Vagina (tissue), 2 donors: ENCODE measurements at places on chromosomes 5 and 9. TPM values are rescaled to one million over a fixed set of nuclear protein-coding genes. Genes with fewer than 3 reads are reported as not detected.

GRCh38 chr5:167308466-167308865 lies 983.0 kb upstream of the WWC1 start:
- DNase-seq: no peak

BSPRY gene
- 3.9 TPM for total RNA-seq

PCDHGB3 gene
- total RNA-seq: 5.4 TPM

- no peak for DNase-seq
These were observed 14.0 kb upstream of the PDLIM4 start for GRCh38 chr5:132243366-132243977.

DNA sequence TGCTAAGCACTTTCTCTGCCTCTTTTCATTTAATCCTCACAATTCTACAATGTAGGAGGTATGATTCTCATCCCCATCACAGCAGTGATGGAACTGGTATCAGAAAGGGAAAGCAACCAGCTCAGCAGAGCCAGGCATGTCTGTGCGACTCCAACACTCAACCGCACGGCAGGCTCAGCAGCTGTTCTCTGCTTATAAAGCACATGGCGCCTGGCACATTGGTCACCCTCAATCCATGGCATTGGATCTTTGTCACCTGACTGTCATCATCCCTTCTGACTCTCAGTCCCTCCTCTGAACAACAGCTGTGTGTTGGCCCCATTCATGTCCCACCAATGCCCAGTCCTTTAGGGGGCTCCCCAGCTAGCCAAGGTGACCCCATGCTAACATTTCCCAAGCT lies 45.1 kb upstream of the HAND1 start:
- no peak for DNase-seq

GRCh38 chr5:177426566-177427210 lies at the start of gene GRK6:
GRK6 (plus strand) TSS chr5:177426676; CDS start chr5:177426846, 170 bp downstream.
- DNase-seq: no peak

C5orf34 gene
- not detected for total RNA-seq

GRCh38 chr9:37056046-37056920 lies 22.2 kb upstream of the PAX5 start:
- no peak for DNase-seq

COL27A1 gene
- total RNA-seq: 17.2 TPM
